ENCODE measurements at places on chromosomes 12 and 14.

GRCh38 chr14:69048456-69048855 is 69.4 kb upstream of the ACTN1 start:
- no peak for DNase-seq

DNA sequence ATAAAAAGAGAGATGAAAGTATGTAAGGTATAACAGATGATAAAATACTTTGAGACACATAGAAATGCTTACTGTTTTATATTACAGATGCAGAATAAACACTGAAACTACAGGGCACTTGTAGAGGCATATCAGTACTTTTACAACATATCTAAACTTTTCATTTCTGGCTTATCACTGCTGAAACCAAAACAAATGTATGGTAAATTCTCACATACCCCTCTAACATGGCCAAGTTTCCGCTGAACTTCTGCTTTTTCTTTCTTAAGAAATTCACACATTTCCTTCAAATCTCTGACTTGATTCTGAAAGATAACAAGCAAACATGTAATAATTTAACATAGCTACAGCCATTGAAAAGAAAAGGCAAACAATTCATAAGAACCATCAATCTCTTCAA is 33.3 kb upstream of the C12orf50 start:
- DNase-seq = no peak

- DNase-seq = no peak
Measured at GRCh38 chr12:5967645-5968415, 22.8 kb upstream of the ANO2 start.

DNA sequence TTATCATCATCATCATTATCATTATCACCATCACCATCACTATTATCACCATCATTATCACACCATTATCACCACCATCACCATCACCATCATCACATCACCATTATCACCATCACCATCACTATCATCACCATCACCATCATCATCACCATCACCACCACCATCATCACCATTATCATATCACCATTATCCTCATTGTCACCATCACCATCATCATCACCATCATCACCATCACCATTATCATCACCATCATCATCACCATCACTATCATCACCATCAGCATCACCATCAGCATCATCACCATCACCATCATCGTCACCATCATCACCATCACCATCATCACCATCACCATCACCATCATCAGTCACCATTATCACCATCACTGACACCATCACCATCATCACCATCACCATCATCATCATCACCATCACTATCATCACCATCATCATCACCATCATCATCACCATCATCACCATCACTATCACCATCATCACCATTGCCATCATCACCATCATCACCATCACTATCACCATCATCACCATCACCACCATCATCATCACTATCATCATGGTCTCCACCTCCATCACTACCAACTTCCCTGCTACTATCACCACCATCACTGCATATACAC is 20.2 kb upstream of the GALNT9 start:
- DNase-seq = no peak

DNA sequence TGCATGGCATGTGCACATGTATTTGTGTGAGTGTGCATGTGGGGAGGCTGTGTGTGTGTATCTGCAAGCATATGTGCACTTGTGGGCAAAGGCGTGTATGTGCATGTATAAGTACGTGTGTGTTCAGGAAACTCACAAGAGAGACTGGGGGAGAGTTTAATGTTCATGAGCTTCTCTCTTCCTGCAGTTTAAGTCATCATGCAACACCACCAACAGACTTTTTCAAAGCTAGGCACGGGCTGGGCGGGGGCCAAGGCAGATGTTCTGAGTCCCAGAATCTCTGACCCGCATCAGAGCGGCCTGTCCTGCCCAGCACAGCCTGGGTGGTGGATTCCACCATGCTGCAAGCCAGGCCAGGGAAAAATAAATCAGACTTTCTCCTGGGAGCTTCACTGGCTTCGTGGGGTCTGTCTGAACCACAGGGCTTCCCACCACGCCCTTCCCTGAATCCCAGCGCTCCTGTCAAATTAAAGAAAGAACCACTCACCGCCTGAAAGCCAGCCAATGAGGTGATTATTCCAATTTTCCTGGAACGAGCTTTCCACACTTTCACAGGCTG is 75.7 kb downstream of the PITPNM2 start:
- no peak for DNase-seq

- no peak for DNase-seq
Measured at GRCh38 chr12:13210236-13211190, 14.0 kb downstream of the EMP1 start.
